Cardiac septum (tissue), 1 donor: ENCODE measurements at places on chromosomes 12 and 14. TPM values are rescaled to one million over a fixed set of nuclear protein-coding genes. Genes with fewer than 3 reads are reported as not detected.

DLGAP5 gene
- 0.08 TPM for total RNA-seq

- DNase-seq, result no peak
Observed at GRCh38 chr12:102423462-102423861, 56.9 kb downstream of the IGF1 start.

KRR1 gene
- 38.1 TPM for total RNA-seq

- no peak for DNase-seq
Observed at GRCh38 chr12:113725557-113725876, 240.6 kb downstream of the RBM19 start.

DNA sequence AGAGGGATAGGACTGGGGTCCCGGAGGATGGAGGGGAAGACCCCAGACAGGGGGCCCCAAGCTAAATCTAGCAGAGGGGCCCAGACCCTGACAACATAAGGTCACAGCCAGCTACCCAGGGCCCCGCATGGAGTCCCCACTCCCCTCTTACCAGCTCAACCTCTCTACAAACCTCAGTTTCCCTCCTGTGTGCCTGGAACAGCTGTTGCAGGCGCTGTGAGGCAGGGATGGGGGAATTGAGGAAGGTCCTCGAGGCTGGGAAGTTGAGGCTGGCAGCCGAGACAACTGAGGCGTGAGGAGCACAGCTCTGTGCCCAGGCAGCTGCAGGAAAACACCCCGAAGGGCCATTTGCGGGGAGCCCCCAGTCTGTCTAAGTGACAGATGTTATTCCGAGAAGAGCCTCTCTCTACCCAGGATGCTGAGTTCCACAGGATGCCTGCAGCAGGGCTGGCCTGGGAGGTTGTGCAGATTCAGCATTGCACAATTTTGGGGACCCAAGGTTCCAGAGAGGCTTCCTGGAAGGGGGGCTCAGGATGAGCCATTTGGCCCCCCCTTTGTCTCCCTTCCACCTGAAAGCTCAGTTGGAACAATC lies 42.7 kb upstream of the NCOR2 start:
- DNase-seq, result no peak

DNA sequence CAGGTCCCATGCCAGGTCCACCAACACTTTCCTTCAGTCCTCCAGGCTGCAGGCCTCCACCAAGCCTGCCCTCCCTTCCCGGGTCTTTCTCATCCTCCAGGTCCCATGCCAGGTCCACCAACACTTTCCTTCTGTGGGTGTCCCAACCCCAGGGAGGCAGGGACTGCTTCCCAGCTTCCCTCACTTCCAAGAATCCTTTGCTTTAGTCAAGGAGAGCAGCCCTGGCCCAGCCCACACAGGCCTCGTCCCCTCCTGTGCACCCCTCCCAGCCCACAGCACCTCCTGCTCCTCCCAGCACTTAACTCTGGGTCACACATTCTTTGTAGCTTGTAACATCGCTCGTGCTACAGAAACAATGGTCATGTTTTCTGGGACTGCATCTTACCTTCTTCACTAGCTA lies 72.9 kb downstream of the TESC start:
- no peak for DNase-seq

DNA sequence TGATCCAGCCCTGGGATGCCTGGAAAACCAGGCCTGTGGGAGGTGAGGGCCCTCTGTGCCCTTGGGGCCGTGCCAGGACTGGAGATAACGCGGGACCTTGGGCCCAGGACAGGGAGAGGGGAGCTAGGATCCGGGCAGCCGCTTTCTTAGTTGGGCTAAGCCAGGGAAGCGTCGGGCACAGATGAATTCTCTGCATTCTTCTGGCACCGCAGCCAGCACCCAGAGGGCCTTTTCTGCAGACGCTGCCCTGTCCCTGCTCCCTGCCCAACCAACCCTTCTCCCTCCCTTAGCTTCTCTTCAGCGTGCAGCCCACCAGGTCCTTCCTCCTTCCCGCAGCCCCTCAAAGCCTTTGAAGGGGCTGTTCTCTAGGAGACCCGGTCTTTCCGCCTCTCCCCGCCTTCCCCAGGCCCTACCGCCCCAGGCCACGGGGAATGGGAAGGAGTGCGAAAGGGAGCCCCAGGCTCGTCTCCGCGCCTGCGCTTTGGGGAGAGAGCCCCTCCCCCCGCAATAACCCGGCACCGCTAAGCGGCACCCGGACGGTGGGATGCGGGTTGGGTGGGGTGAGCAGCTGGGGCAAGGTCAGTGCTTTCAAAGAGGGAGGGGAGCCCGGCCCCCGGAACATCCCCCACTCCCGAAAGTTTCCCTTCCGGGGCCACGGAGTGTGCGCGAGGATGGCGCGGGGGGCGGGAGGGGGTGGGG lies 663 bp downstream of the NCKAP5L start:
- peak; percentile 86 for DNase-seq

DNA sequence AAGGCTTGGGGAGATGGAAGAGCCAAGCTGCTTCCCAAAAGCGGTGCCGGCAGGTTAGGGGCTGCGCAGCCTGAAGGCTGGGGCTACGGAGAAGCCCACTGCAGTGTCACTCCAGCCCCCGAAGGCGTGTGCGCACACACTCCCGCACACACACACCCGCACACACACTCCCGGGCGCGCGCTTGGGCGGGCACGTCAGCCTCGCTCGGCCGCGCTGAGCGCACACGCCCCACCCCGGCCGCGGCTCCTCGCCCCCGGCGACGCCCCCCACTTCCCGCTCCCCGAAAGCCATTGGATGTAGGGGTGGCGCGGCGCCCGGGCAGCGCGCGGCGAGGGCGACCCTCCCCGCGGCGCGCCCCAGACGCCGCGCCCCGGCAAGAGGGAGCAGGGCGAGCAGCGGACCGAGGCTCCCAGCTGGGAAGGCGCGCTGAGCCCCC lies at the start of gene KCNK10:
Gene KCNK10 (minus strand): TSS at position 184 of the 437 bp plus-strand sequence. CDS start 471 bp downstream, outside the sequence.
- DNase-seq, result no peak

- no peak for DNase-seq
Observed at GRCh38 chr14:64112867-64113678, 181.1 kb downstream of the ESR2 start.

NDUFA12 gene
- total RNA-seq, result 228 TPM

- no peak for DNase-seq
Observed at GRCh38 chr14:56208520-56208919, 90.3 kb downstream of the PELI2 start.

CRY1 gene
- total RNA-seq, result 12.0 TPM

POTEM gene
- not detected for total RNA-seq

GRCh38 chr14:31360919-31361662 lies 59.3 kb downstream of the HEATR5A start:
- DNase-seq, result no peak

SIX4 gene
- total RNA-seq, result 1.9 TPM

- no peak for DNase-seq
Observed at GRCh38 chr14:63454436-63454835, 88.7 kb downstream of the PPP2R5E start.

NR4A1 gene
- 76.3 TPM for total RNA-seq

GRCh38 chr14:51999084-51999483 lies 9.7 kb downstream of the RTRAF start:
- no peak for DNase-seq

DNA sequence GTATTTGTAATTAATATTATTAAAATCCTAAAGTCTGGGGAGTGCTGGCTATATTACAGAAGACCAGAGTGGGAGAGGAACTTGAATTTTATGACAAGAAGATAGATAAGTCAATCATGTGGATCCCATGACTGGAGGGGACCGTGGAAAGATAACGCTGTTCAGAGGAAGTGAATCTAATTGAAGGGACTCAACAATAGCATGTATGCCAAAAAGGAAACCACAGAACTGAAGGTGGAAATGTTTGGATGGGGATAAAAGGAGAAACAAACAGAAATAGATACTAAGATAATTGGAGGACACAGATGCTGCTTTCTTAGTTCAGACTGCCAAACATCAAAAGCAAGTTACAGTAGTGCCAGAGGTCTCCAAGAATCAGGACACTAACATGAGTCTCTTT lies 21.1 kb downstream of the OR6J1 start:
- no peak for DNase-seq

- DNase-seq, result peak; percentile 14
Observed at GRCh38 chr12:4984344-4984743, 59.3 kb upstream of the KCNA5 start.

SELPLG gene
- 3.1 TPM for total RNA-seq

GRCh38 chr14:68677476-68677875 lies 115.4 kb downstream of the ZFP36L1 start:
- peak; percentile 46 for DNase-seq

PAX9 gene
- total RNA-seq, result not detected

GRIN2B gene
- total RNA-seq, result 0.16 TPM

NINJ2 gene
- 3.9 TPM for total RNA-seq

DNA sequence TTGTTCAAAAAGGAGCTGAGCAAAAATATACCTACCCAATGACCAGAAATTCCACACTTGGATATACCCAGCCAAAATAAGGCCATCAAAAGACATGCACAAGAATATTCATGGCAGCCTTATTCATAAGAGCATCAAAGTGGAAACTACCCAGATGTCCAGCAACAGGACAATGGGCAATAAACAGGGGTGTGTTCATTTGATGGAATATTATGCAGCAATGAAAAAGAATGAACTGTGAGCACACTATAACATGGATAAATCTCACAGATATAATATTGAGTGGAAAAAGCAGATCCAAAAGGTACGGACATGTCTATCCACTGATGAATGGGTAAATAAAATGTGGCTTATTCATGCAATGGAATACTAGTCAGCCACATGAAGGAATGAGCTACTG lies 209.2 kb upstream of the LHX5 start:
- DNase-seq, result no peak

GRCh38 chr14:104086661-104087461 lies 1.4 kb downstream of the ASPG start:
- no peak for DNase-seq

GRCh38 chr12:114884575-114884974 lies 200.6 kb upstream of the TBX3 start:
- DNase-seq, result no peak

MYBPC1 gene
- total RNA-seq, result 3.1 TPM
